Stimulated activated CD4-positive, alpha-beta T cell treated with anti-CD3 and anti-CD28 coated beads, Interleukin-12 subunit alpha, Interleukin-12 subunit beta, amount 100 ng/mL, for 48 hours (primary cell): ENCODE measurements at places on chromosomes 2 and 18.

GRCh38 chr2:27291865-27292264, 9.6 kb downstream of the TRIM54 start:
- no peak for DNase-seq

DNA sequence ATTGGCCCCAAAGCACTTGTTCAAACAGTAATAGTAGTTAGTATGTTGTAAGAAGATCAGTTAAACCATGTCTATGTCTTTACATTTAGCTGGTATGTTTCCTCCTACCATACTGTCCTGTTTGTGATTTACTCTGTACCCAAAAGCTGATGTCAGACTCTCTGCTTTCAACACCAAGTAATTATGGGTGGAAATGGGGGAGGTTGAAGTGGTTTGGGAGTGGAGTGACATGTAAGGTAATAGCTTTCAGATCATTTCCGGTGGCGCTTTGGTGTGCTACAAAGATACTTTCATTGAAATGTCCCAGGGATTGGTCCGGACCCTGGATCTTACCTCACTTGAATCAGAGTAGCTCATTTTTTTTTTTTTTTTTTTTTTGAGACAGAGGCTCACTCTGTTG, 39.7 kb upstream of the TGIF1 start:
- DNase-seq: no peak

GRCh38 chr2:39704540-39704939, 38.8 kb downstream of the TMEM178A start:
- no peak for DNase-seq

GRCh38 chr2:227616631-227617030, 667 bp upstream of the SCYGR4 start:
- no peak for DNase-seq

DNA sequence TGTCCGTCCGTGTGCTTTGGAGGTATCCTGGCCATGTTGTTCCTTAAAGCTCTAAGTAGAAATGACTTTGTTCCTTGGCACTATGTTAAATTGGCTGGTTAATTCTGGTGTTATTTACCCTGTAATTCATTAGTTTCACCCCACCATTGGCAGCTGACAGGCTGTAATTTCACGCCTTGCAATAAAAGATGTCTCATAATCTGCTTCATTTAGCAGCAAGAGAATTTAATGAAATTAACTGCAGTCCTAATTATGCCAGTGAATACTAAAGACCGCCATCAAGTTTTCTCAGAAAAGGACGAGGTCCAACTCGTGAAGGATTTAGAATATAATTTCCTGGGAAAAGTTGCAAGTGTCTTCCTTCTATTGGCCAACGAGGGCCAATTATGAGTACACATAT, 319.2 kb downstream of the GBX2 start:
- DNase-seq: no peak

GRCh38 chr2:152467677-152468410, 132.9 kb downstream of the FMNL2 start:
- no peak for DNase-seq

DNA sequence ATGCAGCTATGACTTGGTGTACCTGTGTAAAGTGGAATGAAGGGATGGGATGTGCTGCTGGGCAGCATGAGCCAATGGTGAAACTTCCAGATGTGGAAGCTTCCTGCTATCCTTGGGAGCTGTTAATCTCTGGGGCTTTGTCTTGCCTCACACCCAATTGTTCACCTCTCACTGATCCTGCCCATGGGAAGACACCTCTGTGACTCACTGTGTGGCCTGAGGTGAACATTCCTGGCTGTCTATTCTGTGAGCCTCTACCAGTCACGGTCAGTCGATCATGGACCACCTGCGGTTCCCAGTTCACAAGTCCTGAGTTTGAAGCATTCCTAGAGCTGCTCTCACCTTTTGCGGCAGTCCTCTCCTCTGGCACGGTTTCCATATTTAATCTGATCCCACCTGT, 12.1 kb downstream of the NEURL3 start:
- DNase-seq: no peak
